Occipital lobe (tissue), 3 donors: ENCODE measurements at places on chromosomes 5 and 9. TPM values are rescaled to one million over a fixed set of nuclear protein-coding genes. Genes with fewer than 3 reads are reported as not detected.

The LURAP1L gene
- 0.94 TPM for total RNA-seq

The GABRP gene
- total RNA-seq, result not detected

The JMY gene
- 48.7 TPM for total RNA-seq

The PCDHA9 gene
- total RNA-seq, result 18.6 TPM

- DNase-seq, result no peak
These were observed 12.1 kb downstream of the TTLL11 start for GRCh38 chr9:122080986-122081385.

DNA sequence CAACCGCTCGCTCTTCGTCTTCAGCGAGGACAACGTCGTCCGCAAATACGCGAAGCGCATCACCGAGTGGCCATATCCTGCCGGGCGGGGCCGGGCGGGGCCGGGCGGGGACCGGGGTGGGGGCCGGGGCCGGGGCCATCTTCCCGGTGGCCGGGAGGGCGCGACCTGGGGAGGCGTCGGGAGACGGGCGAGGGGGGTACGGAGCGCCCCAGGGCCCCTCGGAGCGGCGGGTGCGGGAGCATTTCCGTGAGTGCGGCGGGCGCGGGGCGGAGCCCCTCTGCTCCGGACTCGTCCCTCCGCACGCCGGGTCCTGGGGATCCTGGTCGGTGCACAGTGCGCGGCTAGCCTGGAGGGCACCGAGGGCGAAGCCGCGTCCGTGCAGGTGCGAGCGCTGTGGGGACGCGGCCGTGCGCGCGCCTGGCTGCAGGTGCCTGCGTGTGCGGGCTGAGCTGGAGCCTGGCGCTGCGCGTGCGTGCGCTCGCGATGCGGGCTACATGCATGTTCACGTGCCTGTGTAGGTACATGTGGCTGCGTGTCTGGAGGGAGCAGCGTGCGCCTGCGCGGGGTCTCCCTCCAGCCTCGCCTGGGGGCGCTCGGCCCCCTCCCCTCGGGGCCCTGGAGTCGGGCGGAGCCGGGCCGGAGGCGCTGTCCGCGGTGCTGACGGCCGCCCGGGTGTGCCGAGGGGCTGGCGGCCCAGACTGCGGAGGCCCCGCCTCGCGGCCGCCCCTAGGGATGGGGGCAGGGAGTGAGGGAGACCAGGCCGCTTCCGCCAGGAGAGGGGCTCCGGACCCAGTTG lies 762 bp downstream of the CACNA1B start:
- no peak for DNase-seq

GRCh38 chr9:12923468-12924009 lies 148.7 kb downstream of the LURAP1L start:
- no peak for DNase-seq

GRCh38 chr5:171953860-171954701 lies 52.4 kb downstream of the FBXW11 start:
- DNase-seq, result no peak

- DNase-seq, result no peak
These were observed 7.8 kb downstream of the ECSCR start for GRCh38 chr5:139454568-139455290.

GRCh38 chr9:123036893-123037545 lies 3.6 kb downstream of the GPR21 start:
- no peak for DNase-seq

DNA sequence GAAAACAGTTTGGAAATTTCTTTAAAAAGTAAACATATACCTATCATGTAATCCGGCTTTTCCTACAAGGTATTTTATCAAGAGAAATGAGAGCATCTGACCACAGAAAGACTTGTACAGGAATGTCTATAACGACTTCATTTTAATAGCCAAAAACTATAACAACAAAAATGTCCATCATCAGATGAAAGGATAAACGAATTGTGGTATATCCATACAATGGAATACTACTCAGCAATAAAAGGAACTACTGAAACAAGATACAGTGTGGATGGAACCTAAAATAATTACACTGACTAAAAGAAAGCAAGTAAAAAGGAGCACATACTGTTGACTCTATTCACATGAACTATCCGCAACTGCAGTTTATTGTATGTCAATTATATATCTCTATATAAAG lies 1.4 kb upstream of the FTMT start:
- DNase-seq, result no peak

- peak; percentile 6 for DNase-seq
These were observed 218.7 kb downstream of the TRPM3 start for GRCh38 chr9:70902692-70903131.
